Type B pancreatic cell (in vitro differentiated cells): ENCODE measurements at places on chromosomes 5 and 9.
A peak's percentile ranks its signal among the peaks of the same experiment; 100 is the strongest.

DNA sequence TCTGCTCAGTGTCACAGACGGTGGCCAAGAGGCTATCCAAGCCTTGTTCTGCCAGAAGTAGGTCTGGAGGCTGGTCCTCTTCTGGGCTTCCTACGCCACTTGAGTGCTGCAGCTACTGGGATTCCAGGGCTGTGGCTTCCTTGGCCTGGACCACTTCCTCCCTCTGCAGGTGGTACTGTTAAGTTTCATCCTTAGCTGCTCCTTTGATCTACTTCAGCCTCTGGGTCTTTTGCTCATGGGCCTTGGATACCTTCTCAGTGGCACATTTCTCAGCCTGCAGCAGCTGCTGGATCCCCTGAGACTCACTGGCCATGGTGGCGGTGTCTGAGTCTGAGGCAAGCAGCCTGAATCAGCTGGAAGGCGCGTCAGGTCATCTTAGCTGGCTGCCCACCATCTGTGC, 10.3 kb downstream of the CNOT8 start:
- H3K36me3 ChIP-seq = peaks cover 48% of the 10 kb centered on the region
- H3K27ac ChIP-seq = no peak overlapping the region
- no peak overlapping the region for H3K4me3 ChIP-seq
- H3K4me1 ChIP-seq = no peaks in the 10 kb centered on the region

GRCh38 chr5:73827106-73827450, 201.1 kb downstream of the ARHGEF28 start:
- no peaks in the 10 kb centered on the region for H3K27me3 ChIP-seq
- DNase-seq = no peak
- H3K36me3 ChIP-seq = no peaks in the 10 kb centered on the region
- no peak overlapping the region for H3K27ac ChIP-seq
- H3K4me1 ChIP-seq = peaks cover 9% of the 10 kb centered on the region

DNA sequence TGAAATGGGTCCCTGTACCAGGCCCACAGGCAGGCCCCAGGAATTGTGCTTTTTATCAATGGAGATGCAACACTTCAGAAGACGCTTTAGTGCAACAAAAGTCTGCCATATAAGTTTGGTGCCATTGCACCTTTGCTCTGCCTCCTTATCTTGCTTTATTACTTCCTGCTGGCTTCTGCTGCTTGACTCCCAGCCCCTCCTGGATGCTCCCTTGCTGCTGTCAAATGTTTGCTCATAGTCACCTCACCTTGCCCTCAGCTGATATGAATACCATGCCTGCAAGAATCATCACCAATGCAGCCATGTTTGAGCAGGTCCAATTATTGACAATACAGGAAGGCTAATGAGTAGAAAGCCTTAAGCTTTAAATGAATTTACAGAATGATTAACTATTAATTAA, 25.4 kb downstream of the MEGF10 start:
- DNase-seq = no peak
- H3K36me3 ChIP-seq = no peaks in the 10 kb centered on the region
- H3K27me3 ChIP-seq = peaks cover 3% of the 10 kb centered on the region
- no peak overlapping the region for H3K4me3 ChIP-seq
- H3K27ac ChIP-seq = no peak overlapping the region
- H3K4me1 ChIP-seq = peaks cover 6% of the 10 kb centered on the region

- no peak for DNase-seq
- no peak overlapping the region for H3K4me3 ChIP-seq
- H3K27ac ChIP-seq = no peak overlapping the region
Observed at GRCh38 chr5:171911152-171911551, 95.3 kb downstream of the FBXW11 start.

- H3K27me3 ChIP-seq = no peaks in the 10 kb centered on the region
- no peak for DNase-seq
- no peak overlapping the region for H3K27ac ChIP-seq
- no peak overlapping the region for H3K4me3 ChIP-seq
- no peaks in the 10 kb centered on the region for H3K4me1 ChIP-seq
- H3K36me3 ChIP-seq = no peaks in the 10 kb centered on the region
Observed at GRCh38 chr5:99605904-99606303, 677.1 kb upstream of the CHD1 start.

DNA sequence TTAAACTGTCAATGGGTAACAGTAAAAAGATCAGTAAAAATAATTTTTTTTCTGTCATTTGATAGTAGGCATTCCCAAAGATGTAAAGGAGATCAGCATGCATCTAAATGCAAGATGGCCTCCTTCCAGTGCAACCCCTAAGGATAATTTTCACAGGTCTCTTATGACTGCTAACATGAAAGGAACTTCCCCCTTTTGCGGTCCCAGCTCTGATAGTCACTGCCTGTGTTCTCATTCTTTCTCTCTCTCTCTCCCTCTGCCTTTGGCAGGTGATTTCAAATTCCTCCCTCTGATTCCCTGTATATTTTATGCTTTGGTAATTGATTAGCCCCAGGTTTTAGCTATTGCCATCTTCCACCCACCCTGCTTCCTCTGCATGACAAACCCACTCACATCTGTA, 8.9 kb downstream of the SPINK14 start:
- H3K4me3 ChIP-seq = no peak overlapping the region
- no peak for DNase-seq
- no peaks in the 10 kb centered on the region for H3K36me3 ChIP-seq
- peaks cover 6% of the 10 kb centered on the region for H3K27me3 ChIP-seq

DNA sequence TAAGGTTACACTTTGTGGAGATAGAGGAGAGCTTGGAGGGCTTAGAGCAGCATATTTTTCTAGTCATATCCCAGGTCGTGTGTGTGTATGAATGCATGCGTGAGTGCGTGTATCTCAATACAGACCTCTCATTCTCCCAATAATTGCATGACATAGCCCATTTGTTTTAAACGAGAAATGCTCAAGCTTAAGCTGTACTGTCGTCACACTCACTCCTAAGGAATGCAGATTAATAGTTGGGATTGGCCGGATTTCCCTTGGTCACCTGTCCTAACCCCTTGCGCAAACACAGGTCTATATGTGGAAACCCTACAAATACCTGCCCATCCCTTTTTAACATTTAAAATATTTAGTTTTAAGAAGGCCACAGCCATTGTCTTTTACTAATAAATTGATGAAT, 165.8 kb downstream of the SEMA5A start:
- H3K4me3 ChIP-seq = peak overlapping the region; percentile 7
- H3K4me1 ChIP-seq = peaks cover 12% of the 10 kb centered on the region
- peak overlapping the region; percentile 78 for H3K27ac ChIP-seq
- no peaks in the 10 kb centered on the region for H3K27me3 ChIP-seq
- DNase-seq = no peak
- peaks cover 53% of the 10 kb centered on the region for H3K36me3 ChIP-seq

DNA sequence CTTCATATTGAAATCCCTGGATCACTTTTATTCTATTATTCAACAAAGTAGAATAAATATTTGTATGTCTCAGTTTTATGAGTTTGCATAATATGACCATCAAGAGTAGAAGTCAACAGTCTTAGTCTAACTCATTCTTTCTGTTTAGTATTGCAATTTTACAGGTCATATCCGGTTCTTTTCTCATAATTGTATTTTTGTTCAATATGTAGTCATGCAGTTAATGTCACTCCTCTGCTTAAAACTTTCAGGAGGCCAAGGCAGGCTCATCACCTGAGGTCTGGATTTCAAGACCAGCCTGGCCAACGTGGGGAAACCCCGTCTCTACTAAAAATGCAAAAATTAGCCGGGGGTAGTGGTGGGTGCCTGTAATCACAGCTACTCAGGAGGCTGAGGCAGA, 148.4 kb upstream of the TRPM3 start:
- H3K4me1 ChIP-seq = no peaks in the 10 kb centered on the region
- H3K27ac ChIP-seq = no peak overlapping the region
- no peak for DNase-seq
- H3K4me3 ChIP-seq = no peak overlapping the region
- H3K27me3 ChIP-seq = peaks cover 6% of the 10 kb centered on the region

DNA sequence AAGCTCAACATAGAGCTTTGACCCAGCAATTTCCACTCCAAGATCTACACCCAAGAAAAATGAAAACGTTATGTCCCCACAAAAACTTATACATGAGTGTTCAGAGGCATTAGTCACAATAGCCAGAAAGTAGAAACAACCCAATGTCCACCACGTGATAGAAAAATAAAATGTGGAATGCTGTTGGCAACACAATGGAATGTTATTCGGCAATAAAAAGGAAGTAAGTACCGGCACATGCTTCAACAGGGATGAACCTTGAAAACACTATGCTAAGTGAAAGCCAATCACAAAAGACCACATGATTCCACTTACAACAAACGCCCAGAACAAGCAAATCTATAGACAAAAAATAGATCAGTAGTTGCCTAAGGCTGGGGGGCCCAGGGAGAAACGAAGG, 6.0 kb downstream of the UBQLN1 start:
- DNase-seq = no peak
- peaks cover 38% of the 10 kb centered on the region for H3K4me1 ChIP-seq
- H3K36me3 ChIP-seq = peaks cover 18% of the 10 kb centered on the region
- peak overlapping the region; percentile 37 for H3K27ac ChIP-seq
- H3K27me3 ChIP-seq = no peaks in the 10 kb centered on the region

DNA sequence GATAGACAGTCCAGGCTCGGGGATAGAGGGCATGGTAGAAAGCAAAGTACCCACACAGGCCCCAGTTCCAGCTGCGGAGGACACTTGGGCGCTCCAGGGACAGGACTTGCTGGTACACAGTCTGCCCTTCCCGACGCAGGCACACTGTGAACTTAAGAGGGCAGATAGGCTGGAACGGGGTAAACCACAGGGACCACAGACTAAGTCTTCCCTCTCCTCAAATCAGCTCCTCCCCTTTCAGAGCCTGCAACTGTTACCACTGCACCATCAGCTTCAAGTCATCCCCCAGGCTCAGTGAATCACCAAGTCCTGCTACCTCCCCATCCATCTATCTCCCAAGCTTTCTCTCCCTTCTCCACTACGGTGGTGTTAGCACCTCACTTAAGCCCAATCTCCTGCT, 7.3 kb downstream of the GBA2 start:
- no peaks in the 10 kb centered on the region for H3K27me3 ChIP-seq
- no peak overlapping the region for H3K4me3 ChIP-seq
- H3K4me1 ChIP-seq = peaks cover 11% of the 10 kb centered on the region
- H3K27ac ChIP-seq = no peak overlapping the region

GRCh38 chr9:128026255-128026772, 40.8 kb downstream of the NAIF1 start:
- H3K27me3 ChIP-seq = no peaks in the 10 kb centered on the region
- no peak overlapping the region for H3K4me3 ChIP-seq
- no peak overlapping the region for H3K27ac ChIP-seq

DNA sequence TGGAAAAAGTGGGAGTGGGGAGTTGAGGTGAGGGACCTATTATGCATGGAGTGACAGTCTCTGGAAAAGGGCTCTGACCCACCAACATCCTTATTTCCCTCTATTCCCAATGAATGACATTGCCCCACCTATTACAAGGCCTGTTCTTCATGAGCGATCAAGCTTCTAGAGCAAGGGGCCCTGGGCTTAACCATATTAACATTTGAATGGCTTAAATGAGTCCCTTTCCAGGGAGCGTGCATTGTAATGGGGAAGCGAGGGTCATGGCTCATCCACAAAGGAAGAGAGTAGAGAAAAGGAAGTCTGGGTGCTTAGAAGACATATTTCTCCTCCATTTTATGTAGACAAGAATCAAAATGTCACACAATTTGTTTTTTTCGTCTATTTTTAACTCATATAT, 255.5 kb downstream of the CAAP1 start:
- DNase-seq = no peak
- H3K4me1 ChIP-seq = no peaks in the 10 kb centered on the region
- no peak overlapping the region for H3K27ac ChIP-seq
- no peak overlapping the region for H3K4me3 ChIP-seq

- peak overlapping the region; percentile 65 for H3K27ac ChIP-seq
- H3K4me1 ChIP-seq = peaks cover 13% of the 10 kb centered on the region
- H3K27me3 ChIP-seq = no peaks in the 10 kb centered on the region
- no peak overlapping the region for H3K4me3 ChIP-seq
- no peak for DNase-seq
Observed at GRCh38 chr9:72557549-72557948, 36.1 kb downstream of the TMC1 start.

DNA sequence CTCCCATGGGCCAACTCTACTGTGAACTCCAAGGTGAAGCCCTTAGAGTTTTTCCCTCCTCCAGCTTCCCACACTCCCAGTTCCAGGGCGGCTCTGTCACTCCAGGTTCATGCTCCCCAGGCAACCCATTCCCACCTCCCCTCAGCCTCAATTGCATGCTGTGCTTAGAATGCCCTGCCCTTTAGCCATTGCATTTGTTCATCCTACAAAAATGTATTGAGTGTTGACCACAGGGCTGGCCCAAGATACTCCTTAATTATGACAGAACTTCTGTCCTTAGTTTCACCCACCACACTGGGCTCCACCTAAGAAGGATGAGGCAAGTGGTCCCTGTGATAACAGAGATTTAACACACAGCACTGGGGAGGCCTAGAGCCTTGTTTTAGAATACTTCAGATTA, 236.1 kb downstream of the ADAMTSL1 start:
- no peaks in the 10 kb centered on the region for H3K27me3 ChIP-seq
- no peak for DNase-seq
- no peak overlapping the region for H3K27ac ChIP-seq
- no peak overlapping the region for H3K4me3 ChIP-seq

DNA sequence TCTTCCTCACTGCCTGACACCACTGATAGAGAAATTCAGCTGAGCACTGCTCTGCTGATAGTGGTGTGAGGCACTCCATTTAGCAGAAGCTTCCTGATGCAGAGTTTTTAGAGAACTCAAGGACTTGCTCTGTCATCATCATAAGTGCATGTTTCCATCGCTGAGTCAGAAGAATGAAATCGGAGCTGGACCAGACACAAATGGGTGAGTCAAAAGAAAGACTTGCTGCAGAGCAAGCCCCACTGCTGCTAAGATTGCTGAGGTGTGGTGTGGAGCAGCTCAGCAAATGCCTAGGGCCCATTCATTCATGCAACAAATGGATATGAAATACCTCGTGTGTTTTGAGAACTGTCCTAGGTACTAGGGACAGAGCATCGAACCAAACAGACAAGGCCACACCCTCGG, 410.2 kb upstream of the SLC30A5 start:
- DNase-seq = no peak
- peaks cover 37% of the 10 kb centered on the region for H3K4me1 ChIP-seq
- H3K27me3 ChIP-seq = peaks cover 3% of the 10 kb centered on the region
- H3K27ac ChIP-seq = peak overlapping the region; percentile 80
